H9 (cell line): ENCODE measurements at places on chromosomes 11 and 22. TPM values are rescaled to one million over a fixed set of nuclear protein-coding genes. Genes with fewer than 3 reads are reported as not detected.

DNA sequence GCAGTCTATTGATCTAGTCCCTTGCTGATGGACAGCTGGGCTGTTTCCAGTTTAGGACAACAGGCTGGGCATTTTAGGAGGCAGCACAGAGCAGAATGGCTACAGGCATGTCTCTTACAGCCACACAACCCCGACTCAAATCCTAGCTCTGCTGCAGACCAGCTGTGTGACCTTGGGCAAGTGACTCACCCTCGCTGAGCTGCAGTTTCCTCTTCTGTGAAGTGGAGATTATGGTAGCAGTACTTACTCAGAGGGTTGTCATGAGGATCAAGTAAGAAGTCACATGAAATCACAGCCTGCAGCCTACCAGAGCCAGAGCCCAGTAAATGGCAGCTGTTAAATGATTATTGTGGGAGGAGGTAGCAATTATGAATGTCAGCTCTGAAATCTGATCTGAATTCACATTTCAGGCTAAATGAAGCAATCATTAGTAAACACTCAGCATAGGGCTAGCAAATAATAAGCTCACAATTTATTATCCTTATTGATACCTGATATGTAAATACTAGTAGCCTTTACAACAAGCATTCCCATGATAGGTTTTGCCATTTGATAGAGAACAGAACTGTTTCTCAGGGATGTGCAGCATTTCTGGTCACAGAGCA is 58.9 kb downstream of the MYEOV start:
- no peak overlapping the region for H3K27ac ChIP-seq
- H3K36me3 ChIP-seq, result no peaks in the 10 kb centered on the region
- no peaks in the 10 kb centered on the region for H3K4me1 ChIP-seq
- no peaks in the 10 kb centered on the region for H3K27me3 ChIP-seq

- H3K36me3 ChIP-seq, result no peaks in the 10 kb centered on the region
- peaks cover 3% of the 10 kb centered on the region; the same call in 1 of the 2 replicates for H3K4me1 ChIP-seq
- H3K27me3 ChIP-seq, result no peaks in the 10 kb centered on the region
- no peak for DNase-seq
- no peak overlapping the region for H3K4me3 ChIP-seq
Observed at GRCh38 chr11:15099267-15099666, 15.5 kb upstream of the INSC start.

GRCh38 chr11:32267679-32268187 is 167.6 kb downstream of the WT1 start:
- no peaks in the 10 kb centered on the region for H3K27me3 ChIP-seq
- no peak overlapping the region for H3K4me3 ChIP-seq
- no peaks in the 10 kb centered on the region for H3K36me3 ChIP-seq
- DNase-seq, result no peak
- no peak overlapping the region for H3K27ac ChIP-seq

- no peaks in the 10 kb centered on the region for H3K4me1 ChIP-seq
- no peaks in the 10 kb centered on the region for H3K27me3 ChIP-seq
- H3K36me3 ChIP-seq, result peaks cover 53% of the 10 kb centered on the region
- DNase-seq, result no peak
Observed at GRCh38 chr11:95816037-95816436, 25.7 kb downstream of the CEP57 start.

DNA sequence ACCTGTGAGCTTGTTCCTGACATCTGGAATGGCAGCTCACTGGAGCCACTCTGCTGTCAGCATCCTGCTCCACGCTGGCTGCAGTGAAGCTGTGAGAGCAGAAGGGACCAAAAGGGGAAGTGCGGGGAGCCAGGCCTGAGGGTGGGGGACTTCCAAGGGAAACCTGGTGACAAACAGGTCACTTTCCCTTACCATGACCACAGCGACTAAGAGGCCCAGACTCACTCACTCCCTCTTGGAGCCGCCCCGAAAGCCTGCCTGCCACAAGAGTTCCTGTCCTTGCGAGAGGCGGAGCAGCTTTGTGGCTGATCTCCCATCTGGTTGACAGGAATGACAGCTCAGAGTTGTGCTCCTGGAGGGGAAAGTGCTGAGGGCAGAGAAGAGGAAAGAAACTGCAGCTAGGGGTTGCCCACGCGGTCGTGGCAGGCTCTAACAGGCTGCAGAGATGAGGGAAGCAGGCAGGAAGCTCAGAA is 183.8 kb upstream of the NTM start:
- H3K4me1 ChIP-seq, result 0 out of 2 replicates have a peak, but pooled peaks cover 4% of the 10 kb centered on the region
- peak; percentile 56 for DNase-seq
- H3K27me3 ChIP-seq, result no peaks in the 10 kb centered on the region
- H3K27ac ChIP-seq, result no peak overlapping the region

The DGCR2 gene
- total RNA-seq, result 47.2 and 50.7 TPM in 2 replicates

DNA sequence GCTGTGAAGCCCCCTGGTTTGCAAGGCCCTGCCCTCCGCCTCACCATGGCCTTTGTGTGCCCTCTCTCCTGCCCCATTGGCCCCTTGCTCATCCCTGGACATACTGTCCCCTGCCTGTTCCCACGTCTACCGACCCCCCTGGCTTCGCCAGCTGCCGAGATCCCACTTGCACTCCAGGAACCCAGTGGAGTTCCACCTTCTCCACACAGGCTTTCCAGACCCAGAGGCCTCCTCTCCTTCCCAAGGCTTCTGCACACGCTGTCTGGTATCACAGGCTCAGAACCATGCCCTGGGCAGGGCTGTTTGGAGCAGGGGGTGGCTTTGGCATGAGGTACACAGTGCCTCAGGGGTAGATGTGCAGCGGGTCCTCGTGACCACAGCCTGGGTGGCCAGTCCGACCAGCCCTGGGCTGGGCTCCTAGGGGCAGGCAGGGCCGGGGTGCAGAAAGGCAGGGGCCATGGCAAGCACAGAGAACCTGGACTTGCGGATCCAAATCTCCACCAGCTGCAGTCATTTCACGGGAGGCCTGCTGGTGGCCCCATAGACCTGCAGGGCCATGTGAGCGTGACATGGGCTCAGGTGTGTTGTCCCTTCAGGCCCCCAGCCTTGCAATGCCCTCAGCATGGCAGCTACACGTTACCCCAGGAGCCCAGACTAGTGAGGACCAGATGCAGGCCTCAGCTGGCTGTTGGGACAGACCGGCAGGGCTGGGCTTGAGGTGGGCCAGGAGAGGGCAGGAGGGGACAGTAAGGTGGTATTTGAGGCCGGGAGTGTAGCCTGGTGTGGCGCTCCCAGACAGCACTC is 9.5 kb downstream of the GRK2 start:
- H3K27me3 ChIP-seq, result no peaks in the 10 kb centered on the region
- no peak overlapping the region for H3K4me3 ChIP-seq
- peaks cover 7% of the 10 kb centered on the region for H3K4me1 ChIP-seq

DNA sequence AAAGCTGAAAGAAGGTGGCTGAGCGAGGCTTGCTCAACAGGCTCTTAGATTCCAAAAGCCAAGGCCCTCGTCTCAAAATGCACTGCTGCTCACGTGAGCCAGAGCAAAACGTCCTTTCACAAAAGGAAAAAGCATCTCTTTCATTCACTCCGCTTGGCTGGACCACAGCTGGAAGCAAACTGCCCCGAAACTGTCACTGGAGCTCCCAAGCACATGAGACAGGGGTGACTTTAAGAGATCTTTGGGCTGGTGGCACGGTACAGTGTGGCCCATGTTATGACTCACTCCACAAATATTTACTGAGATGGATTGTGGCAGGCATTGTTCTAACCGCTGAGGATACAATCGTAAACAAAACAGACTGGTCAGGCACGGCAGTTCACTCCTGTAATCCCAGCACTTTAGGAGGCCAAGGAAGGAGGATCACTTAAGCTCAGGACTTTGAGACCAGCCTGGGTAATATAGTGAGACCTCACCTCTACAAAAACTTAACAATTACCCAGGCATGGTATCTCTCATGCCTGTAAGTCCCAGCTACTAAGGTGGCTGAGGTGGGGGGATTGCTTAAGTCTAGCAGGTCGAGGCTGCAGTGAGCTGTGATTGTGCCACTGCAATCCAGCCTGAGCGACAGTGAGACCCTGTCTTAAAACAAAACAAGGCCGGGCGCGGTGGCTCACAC is 3.6 kb downstream of the PLA2G6 start:
- H3K4me3 ChIP-seq, result no peak overlapping the region
- no peaks in the 10 kb centered on the region for H3K27me3 ChIP-seq
- peaks cover 7% of the 10 kb centered on the region for H3K36me3 ChIP-seq
- H3K4me1 ChIP-seq, result peaks cover 12% of the 10 kb centered on the region
- DNase-seq, result no peak
- H3K27ac ChIP-seq, result no peak overlapping the region

- H3K4me3 ChIP-seq, result peak overlapping the region; percentile 40; the same call in 2 of the 3 replicates
- H3K27ac ChIP-seq, result no peak overlapping the region
- no peak for DNase-seq
- H3K36me3 ChIP-seq, result peaks cover 7% of the 10 kb centered on the region; the same call in 2 of the 3 replicates
- H3K4me1 ChIP-seq, result peaks cover 5% of the 10 kb centered on the region
- H3K27me3 ChIP-seq, result no peaks in the 10 kb centered on the region
Observed at GRCh38 chr22:38697425-38698089, 3.2 kb downstream of the JOSD1 start.

GRCh38 chr11:34454308-34455032 is 15.7 kb downstream of the CAT start:
- H3K36me3 ChIP-seq, result no peaks in the 10 kb centered on the region
- DNase-seq, result no peak
- H3K27ac ChIP-seq, result no peak overlapping the region
- no peak overlapping the region for H3K4me3 ChIP-seq
- H3K4me1 ChIP-seq, result no peaks in the 10 kb centered on the region

The F2 gene
- not detected in 2 replicates for total RNA-seq

The LRRC74B gene
- not detected in 2 replicates for total RNA-seq

- peaks cover 11% of the 10 kb centered on the region; the same call in 1 of the 2 replicates for H3K4me1 ChIP-seq
- no peak for DNase-seq
- no peak overlapping the region for H3K4me3 ChIP-seq
- H3K36me3 ChIP-seq, result no peaks in the 10 kb centered on the region
Observed at GRCh38 chr11:120259988-120260565, 20.1 kb downstream of the POU2F3 start.

GRCh38 chr11:69981119-69981784 is 96.9 kb upstream of the ANO1 start:
- peaks cover 14% of the 10 kb centered on the region; the same call in 1 of the 2 replicates for H3K27me3 ChIP-seq
- H3K36me3 ChIP-seq, result no peaks in the 10 kb centered on the region
- H3K27ac ChIP-seq, result no peak overlapping the region
- DNase-seq, result no peak

GRCh38 chr11:34049028-34049427 is 2.5 kb upstream of the CAPRIN1 start:
- no peaks in the 10 kb centered on the region for H3K27me3 ChIP-seq
- H3K27ac ChIP-seq, result no peak overlapping the region
- peaks cover 3% of the 10 kb centered on the region; the same call in 1 of the 2 replicates for H3K4me1 ChIP-seq
- H3K4me3 ChIP-seq, result 0 out of 3 replicates have a peak overlapping the region, but pooled peaks have one; percentile 23
- H3K36me3 ChIP-seq, result peaks cover 15% of the 10 kb centered on the region

DNA sequence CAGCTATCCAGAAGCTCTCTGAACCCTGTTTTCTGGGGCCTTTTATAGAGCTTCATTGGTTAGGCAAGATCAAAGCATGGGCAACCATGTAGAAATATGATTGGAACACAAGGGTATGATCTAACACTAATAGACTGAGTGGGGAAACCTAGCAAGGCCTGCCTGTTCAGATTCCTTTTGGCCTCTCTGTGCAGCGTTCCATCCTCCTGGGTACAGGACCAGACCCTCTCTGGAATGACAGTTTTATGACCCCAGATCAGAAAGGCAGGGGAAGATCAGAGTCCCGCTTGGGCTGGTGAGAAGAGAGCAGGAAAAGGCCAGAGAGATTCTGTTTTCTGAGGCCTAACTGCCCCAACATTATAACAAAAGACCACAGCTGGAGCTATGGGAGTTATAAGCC is 36.7 kb upstream of the VWA5A start:
- no peaks in the 10 kb centered on the region for H3K27me3 ChIP-seq
- no peaks in the 10 kb centered on the region; the same call in 1 of the 2 replicates for H3K4me1 ChIP-seq
- DNase-seq, result no peak
- no peaks in the 10 kb centered on the region for H3K36me3 ChIP-seq
